ENCODE measurements at places on chromosomes 1 and 21. TPM values are rescaled to one million over a fixed set of nuclear protein-coding genes. Genes with fewer than 3 reads are reported as not detected.

BARHL2 gene
- not detected for total RNA-seq

FMO1 gene
- total RNA-seq, result not detected

RAD54L gene
- 2.9 TPM for total RNA-seq

OR14K1 gene
- not detected for total RNA-seq

RCSD1 gene
- total RNA-seq, result 0.39 TPM

GREM2 gene
- not detected for total RNA-seq

RCC1 gene
- total RNA-seq, result 60.4 TPM

CORT gene
- not detected for total RNA-seq

PTGER3 gene
- 0.39 TPM for total RNA-seq

Measured in epithelial cell of alveolus of lung (primary cell).